ENCODE measurements at places on chromosomes 2 and 18.
A peak's percentile ranks its signal among the peaks of the same experiment; 100 is the strongest.

- DNase-seq = no peak
Observed at GRCh38 chr2:40513201-40513600, 61.3 kb upstream of the SLC8A1 start.

DNA sequence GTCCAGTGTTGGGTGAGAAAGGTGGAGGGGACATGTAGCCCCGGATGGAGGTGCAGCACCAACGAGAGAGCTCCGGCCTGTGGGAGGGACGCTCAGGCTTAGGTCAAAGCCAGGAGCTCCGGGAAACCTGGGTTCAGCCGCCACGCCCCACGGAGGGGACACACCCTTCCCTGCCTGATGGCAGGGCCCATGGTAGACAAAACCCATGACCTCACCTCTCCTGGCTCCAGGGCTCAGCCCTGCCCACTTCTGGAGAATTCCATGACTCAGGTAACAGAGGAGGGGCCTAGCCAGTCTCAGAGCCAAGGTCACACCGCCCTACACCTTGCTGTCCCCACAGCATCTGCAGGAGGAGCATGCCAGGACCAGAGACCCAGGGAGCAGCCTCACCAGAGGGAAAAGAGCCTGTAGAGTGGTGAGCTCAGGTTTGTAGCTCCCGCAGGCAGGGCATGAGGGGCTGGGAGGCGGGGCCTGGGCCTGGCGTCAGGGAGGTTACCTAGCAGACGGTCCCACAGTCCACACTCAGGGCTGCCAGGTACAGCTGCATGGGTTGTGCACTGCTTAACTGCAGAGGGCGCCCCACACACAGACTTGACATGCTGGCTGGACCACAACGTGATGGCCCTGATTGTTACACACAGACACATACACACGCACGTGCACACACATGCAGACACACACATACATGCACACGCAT is 70.8 kb upstream of the SMAD7 start:
- no peak for DNase-seq

- no peak for DNase-seq
Observed at GRCh38 chr2:102668171-102668570, 48.8 kb downstream of the SLC9A2 start.

- peak; percentile 80 for DNase-seq
Observed at GRCh38 chr2:218301176-218301819, 9.0 kb upstream of the TMBIM1 start.

- no peak for DNase-seq
Observed at GRCh38 chr2:29242621-29243375, 127.6 kb downstream of the CLIP4 start.

DNA sequence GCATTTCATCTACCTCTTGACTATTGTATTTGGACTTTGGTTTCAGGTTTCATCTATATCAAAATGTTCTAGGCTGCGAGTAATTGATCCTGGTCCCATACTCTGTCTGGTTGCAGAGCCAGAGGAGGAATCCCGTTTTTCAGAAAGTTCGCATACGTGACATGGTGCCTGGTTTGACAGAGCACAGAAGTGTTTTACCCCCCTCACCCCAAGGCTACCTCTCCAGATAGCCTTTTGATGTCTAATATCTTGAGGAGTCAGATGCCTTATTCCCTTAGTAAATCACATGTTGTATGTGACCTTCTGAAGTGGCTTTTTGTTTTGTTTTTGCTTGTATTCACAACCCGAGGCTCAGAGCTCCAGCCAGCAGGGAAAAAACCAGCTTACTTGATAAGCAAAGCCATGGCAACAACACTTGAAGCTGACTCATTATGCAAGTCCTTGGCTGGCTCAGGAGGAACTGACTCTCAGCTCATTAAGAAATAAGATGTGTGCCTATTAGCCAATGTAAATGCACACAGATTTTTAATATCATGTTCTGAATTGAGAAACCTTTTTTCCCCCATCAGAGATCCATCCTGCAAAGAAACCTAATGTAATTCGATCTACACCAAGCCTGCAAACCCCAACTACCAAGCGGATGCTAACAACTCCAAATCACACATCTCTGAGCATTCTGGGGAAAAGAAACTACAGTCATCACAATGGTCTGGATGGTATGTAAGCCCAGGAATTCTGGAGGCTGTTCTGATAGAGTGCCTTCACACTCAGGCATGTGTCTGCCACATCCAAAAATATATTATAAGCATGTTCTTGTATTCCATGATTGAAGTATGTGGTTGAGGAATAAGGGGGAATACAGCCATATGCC is 41.4 kb downstream of the OXER1 start:
- DNase-seq = no peak

GRCh38 chr2:235066490-235066889 is 114.7 kb downstream of the SH3BP4 start:
- DNase-seq = no peak

DNA sequence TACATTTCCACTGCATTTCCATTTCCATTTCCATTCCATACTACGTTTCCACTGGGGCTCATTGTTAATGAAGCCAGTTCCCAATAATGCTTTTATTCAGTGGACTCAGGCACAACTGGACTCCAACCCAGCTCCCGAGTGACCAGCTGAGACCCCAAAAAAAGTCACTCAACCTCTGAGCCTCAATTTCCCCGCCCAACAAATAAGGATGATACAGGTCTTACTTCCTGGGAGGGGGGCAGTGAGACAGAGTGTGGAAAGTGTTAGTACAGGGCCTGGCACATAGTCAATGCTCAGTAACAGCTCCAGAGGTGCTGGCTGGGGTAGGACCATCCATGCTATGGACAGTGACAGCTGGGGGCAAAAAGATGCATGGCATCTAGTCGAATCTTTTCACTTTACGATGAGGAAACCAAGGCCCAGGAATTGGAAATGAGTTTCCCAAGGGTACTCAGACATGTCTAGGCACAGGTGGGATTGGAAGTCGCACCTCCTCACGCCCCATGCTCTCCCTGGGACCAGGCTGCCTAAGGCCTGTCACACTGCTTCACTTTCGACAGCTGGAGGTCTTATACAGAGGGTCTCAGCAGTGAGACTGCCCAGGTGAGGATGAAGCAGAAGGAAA is 226.5 kb downstream of the ANAPC1 start:
- DNase-seq = no peak

- no peak for DNase-seq
Observed at GRCh38 chr18:48948112-48949049, 2.4 kb downstream of the SMAD7 start.

GRCh38 chr2:71700658-71701397 is 247.5 kb downstream of the DYSF start:
- DNase-seq = no peak

DNA sequence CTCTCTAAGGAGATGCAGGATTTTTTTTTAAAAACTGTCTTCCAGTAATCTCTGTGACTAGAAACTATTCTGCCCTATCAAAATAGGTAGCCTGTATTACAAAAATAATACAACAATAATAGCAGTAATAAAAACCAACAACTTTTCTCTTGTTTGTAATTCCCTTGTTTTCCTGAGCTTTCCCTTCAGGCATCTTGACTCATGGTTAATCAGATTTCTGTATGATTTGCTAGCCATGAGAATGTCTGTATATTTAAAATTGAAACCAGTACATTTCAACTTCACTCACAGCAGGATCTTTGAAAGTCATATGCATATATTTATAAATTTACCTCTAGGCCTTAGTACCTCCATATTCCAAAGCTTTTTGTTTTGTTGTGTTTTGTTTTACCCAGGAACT is 38.2 kb downstream of the SLC4A10 start:
- no peak for DNase-seq

- DNase-seq = no peak
Observed at GRCh38 chr2:125656190-125656589, 999.8 kb upstream of the GYPC start.

DNA sequence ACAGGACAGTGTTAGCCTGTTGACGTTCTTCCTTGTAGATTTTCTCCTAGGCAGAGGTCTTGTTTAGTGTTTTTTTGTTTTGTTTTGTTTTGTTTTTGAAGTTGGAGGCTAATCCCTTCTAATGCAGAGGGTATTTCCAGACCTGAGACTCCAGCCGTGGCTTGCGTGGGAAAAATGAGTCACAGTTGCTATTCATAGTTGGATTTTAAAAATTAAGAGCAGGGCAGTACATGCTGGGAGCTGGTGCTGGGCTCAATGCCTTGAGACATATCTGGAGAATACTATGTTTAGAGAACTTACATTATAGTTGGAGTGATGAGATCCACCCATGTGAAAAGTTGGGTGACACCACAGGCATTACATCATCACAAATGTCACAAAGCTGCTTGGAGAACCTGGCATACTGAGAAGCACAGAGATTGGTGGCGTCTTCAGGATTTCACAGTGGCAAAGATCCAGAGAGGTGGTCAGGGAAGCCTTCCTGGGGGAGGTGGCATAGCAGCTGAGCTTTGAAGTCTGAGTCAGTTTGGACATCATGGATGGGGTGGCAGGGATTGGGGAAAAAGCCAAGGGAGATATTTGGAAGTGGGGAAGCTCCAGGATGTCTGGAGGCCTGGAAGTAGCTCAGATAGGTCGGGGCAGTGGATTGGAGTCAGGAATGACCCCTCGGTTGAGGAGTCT is 249.4 kb downstream of the LOXHD1 start:
- no peak for DNase-seq

GRCh38 chr18:12408247-12408869 is 629 bp downstream of the PRELID3A start:
- no peak for DNase-seq

DNA sequence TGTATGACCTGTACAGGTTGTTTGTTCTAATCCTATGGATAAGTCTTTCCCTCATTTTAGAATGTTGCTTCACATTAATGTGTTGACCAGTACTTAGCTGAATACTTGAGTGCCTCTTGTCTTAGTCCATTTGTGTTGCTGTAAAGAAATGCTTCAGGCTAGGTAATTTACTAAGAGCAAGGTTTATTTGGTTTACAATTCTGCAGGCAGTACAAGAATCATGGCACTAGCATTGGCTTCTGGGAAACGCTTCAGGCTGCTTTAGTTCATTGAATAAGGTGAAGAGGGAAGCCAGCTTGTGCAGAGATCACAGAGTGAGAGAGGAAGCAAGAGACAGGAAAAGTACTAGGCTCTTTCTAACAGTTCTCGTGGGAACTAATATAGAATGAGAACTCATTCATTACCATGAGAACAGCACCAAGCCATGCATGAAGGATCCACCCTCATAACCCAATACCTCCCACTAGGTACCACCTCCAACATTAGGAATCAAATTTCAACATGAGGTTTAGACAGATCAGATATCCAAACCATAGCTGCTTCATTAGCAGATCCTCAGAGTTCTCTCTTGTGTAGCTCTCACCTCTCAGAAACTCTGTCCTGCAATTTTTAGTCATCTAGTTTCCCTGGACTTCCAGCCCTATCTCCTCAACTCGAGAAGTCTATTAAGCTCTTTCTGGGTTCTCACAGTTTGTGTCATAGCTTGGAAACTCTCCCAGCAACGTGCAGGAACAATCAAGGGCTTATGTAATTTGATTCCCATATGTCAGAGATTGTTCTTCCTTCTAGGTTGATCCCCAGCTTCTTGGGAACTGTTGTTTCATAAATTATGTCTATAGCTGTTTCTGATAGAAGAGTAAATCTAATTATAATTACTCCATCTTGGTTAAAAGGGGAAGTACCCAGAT is 2082.3 kb upstream of the CELF4 start:
- no peak for DNase-seq

GRCh38 chr2:233013027-233013461 is at the start of gene NGEF:
TSS of gene NGEF (minus strand) at chr2:233013256. CDS start at chr2:232974890, 38,366 bp downstream.
- no peak for DNase-seq

- DNase-seq = no peak
Observed at GRCh38 chr2:55311444-55311870, 42.4 kb upstream of the MTIF2 start.

DNA sequence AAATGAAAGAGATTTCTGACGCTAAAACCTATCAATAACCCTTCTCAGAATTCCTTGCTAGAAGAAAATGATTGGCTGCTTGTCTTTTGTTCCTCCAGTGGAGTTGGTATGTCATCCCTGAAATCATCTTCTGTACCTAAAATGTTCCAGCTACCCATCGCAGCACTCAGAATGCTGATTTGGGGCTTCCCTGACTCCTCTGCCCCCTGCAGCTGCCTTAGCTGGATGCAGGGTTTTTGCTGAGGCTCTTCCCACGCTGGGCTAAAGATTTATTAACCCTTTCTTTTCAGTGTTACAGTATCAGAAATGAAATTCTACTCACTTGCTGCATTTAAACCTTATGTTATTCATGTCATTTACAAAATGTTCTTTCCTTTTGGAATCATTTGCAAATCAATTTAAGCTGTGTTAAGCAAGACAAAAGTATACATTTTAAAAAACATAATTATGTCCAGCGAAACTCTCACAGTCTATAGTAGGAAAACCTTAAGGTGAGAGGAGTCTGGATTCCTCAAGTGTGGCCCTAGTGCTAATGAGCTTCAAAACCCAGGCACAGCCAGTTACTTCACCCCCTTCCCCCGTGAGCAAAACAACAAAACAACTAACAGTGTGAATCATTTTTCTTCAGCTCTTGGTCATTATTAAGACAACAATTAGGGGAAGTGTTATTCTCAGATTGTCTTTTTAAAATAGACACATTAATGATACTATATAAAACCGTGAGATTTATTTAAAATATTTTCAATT is 32.8 kb downstream of the PKP4 start:
- DNase-seq = no peak

- no peak for DNase-seq
Observed at GRCh38 chr2:47653902-47654789, 128.8 kb upstream of the MSH6 start.

- no peak for DNase-seq
Observed at GRCh38 chr2:160484859-160485520, 8.6 kb downstream of the RBMS1 start.

DNA sequence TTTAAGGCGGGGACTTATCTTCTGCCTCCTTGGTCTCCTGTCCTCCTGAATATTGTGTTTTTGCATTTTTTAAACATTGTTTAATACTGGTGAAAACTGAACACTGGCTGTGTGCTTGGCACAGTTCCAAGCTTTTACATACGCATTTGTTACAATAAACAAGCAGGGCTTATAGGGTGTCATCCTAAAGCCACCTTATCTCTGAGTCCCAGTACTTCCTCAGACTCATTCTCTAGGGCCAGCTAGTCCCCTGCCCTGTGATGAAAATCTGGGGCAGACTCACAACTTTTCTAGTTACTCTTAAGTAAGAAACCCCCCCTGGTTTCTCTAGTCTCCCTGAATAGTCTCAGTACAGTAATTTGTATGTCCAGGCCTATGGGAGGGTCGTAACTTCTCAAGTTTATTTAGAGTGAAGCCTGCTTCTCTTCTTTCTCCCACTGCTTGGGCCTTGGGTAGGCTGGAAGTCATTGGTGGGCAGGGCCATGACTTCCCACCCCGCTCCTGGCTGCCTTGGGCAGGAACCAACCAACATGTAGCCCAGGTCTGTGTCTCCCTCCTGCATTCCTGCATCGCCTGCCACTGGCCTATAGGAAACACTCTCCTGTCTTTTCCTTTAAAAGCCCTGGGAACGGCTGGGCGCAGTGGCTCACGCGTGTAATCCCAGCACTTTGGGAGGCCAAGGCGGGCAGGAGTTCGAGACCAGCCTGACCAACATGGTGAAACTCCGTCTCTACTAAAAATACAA is 7.7 kb upstream of the KCNE4 start:
- no peak for DNase-seq

All from activated CD8-positive, alpha-beta memory T cell treated with anti-CD3 and anti-CD28 coated beads for 4 hours (primary cell).